ENCODE measurements at places on chromosomes 2 and 18.

GRCh38 chr2:20224716-20225293 lies at the start of gene SDC1:
TSS of gene SDC1 (minus strand) at chr2:20225130. CDS start at chr2:20224867, 263 bp downstream.
- peak; percentile 81 for DNase-seq

DNA sequence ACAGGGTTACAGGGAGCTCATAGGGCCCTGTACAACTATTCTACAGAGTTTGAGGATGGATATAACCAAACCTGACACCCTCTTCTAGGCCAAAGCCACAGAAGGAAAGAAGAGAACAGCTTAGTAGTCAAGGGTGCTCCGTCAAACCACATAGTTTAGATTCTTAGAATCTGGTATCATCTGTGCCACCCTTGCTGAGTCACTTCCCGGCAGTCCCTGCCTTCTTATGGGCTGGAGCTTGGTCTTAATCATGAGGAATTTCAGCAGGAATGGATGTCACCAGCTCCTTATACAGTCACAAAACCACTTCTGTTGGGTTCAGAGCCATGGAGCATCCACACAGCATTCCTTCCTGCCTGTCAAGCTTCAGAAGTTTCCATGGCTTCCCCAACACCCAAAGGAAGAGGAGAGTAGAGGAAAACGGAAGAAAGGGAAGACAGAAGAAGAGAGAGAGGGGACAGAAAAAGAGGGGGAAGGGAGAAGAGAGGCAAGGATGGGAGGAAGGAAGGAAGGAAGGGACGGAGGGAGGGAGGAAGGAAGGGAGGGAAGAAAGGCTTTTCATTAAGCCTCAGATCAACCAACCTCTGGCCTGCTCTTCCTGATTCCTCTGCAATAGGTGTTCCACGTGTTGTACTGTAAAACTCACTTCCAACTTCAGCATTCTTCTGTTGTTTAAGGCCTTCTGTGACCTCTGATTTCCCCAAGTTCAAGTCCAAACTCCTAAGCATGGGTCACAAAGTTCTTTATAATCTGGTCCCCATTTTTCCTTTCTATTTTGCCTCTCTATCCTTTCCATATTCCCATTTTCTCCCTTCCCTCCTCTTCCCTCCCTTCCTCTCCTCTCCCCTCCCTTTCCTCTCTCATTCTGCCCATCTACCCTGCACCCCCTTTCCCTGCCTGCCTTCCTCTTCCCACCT lies 246.1 kb upstream of the TNP1 start:
- no peak for DNase-seq

DNA sequence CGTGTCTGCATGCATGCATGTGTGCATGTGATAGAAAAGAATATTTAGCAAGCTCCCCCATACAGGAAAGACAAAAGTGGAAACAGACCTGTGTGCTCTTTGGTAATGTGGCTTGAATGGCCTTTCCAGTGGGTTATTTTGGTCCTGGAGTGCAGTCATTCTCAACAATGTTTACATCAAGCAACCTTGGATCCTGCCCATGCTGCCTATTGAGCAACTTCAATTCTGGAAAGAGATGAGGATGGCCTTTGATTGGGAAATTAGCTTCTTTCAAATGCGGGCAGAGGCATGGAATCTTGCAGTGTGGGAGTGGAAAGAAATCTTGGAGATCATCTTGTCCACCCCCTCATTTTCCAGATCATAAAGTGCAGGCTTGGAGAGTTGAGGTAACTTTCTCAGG lies 87.2 kb upstream of the SMAD2 start:
- no peak for DNase-seq

DNA sequence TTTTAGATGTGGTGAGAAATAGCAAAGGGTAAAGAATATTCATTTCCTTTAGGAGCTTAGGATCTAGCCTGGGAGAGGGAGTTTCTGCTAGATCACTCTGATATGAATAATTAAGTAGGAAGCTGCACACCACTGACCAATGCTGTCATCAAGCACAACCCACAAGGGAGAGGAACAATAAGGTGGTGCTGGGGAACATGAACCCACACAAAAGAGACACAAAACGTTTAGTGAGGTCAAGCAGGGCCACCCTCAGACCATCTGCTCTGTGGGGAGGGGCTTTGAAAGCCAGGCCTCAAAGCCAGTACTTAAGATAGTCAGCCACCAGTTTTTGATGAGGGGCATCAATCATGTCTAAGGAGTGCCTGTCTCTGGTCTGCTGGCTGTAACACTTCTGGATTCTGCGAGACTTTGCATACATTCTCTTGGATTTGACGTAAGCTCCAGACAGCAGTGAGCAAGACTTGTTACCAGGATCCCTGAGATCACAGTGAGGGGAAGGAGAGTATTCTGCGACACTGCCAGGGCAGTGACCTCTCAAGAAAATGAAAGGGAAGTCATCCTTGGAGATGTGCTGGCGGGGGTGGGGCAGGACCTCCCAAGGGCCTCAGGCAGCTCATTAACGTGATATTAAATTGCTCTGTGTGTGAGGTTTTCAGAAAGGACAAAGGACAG lies 127.0 kb downstream of the CCBE1 start:
- no peak for DNase-seq

GRCh38 chr2:129334128-129334527 lies 645.3 kb upstream of the RAB6C start:
- no peak for DNase-seq

DNA sequence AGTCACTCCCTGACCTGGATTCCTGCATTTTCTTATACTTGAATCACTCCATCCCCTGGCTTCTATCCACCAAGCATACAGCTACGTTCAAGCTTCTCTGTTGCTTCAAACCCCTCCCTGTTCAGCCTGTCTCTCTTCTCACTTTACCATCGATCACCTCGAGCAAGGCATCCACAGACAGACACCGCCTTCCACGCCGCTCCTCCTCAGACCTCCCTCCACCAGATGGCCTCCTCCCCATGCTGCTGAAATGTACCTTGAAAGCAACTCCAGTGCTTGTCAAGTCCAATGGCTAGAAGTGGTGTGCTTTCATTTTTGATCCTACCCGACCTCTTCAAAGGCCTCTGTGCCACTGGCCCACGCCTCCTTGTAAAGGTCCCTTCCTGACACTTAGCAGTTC lies 131.3 kb upstream of the ACAA2 start:
- peak; percentile 17 for DNase-seq

DNA sequence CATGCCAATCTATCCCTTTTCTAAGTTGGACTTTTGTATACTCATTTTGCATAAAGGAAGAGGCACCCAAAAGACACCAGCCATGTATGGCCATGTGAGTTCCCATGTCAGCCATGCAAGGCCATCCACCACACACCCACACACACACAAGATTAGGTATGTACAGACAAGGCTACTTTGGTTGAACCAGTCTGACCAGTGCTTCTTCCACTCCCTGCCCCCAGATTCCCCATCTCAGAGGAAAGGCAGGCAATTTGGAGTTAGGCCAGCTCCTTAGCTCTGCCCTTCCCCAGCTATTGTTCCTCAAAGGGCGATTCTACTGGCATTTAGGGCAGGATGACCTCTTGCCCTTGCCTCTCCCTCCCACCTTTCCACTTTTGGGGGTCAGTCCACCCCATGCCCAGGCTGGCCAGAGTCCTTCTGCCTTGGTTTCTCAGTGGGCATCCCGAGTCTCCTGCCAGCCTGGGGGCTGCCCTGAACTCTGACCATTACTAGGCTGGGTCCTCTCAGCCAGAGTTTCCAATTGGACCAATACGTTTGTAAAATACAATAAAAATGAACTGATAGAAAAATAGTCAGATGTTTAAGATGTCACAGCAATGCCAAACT lies 101.1 kb downstream of the ZBTB7C start:
- no peak for DNase-seq

GRCh38 chr18:30684825-30685481 lies 357.6 kb downstream of the DSC3 start:
- DNase-seq = no peak

- DNase-seq = no peak
Observed at GRCh38 chr2:45083175-45083574, 73.9 kb upstream of the SIX2 start.

GRCh38 chr2:101310090-101310833 lies 1.8 kb upstream of the RNF149 start:
- DNase-seq = no peak

DNA sequence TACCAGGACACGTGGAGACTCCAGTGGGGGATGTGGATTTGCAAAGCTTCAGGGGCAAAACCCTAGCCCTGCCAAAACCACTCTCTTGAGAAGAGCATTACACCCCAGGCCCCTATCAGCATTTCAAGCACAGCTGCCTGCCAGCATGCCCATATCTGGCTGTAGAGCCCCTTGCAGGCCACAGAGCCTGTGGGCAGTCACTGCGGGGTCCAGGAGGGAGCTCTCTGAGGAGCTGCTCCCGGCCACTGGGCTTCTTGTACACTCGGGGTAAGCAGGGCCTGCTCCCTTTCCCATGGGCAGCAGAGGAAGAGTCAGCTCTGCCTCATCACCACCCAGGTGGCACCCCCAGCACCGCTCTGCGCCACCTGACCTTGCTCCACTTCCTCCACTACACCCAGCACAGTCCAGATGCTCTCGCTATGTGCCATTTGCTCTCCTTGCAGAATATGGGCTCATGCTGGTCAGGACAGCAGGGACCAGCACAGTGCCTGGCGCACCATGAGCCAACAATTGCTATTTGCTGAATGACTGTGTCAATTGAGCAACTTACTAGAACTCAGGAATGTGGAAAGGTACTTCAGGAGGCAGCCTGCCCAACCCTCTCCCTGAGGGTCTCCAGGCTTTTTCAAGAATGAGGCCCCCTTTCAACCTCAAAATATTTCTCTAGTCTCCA lies 7.4 kb downstream of the CHST10 start:
- no peak for DNase-seq

DNA sequence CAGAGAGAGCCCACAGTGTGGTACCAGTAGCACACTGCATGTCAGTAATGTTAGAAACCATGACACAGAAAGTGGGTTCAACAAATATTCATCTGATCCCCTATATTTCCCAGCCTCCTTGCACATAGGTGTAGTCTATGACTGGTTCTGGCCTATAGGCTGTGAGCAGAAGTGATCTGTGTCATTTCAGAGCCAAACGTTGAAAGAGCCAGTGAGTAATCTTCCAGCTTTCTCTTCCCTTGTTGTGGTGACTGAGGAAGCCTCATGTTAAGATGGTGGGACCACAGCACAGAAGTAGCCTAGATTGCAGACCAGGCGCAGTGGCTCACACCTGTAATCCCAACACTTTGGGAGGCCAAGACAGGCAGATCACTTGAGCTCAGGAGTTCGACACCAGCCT lies 4.1 kb downstream of the TMEM237 start:
- no peak for DNase-seq

- DNase-seq = no peak
Observed at GRCh38 chr2:196988639-196989038, 62.1 kb upstream of the PGAP1 start.

DNA sequence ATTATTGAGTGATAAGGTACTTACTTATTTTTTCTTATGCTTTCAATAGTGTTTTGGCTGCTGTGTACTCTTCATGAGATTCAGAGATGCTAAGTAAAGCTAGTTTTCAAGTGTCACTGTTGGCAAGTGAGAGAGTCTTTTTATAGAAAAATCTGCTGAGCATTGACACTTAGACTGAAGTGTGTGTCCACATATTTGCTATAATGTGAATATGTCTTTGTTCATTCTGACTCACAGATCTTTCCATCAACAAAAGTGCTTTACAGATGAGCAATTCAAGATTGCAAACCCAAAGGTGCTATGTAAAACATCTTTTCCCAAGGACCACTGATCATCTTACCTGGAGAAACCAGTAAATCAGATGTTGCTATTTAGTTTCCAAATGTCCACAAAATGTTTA lies 410.6 kb upstream of the FIGN start:
- no peak for DNase-seq

DNA sequence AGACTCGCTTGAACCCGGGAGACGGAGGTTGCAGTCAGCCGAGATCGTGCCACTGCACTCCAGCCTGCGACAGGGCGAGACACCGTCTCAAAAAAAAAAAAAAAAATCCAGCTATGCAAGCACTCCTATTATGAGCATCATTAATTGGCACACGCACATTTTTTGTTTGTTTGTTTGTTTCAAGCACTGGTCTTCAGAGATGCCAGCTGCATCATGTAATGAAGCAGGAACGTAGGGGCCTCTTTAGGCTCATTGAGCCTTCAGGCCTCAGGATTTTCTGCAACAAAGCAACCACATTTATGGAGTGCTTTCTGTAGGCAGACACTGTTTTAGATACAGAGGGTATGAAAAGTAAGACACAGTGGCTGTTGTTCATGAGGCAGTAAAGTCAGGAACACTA lies 585.8 kb downstream of the CNTNAP5 start:
- no peak for DNase-seq

- DNase-seq = no peak
Observed at GRCh38 chr2:233968556-233968955, 51.4 kb downstream of the TRPM8 start.

DNA sequence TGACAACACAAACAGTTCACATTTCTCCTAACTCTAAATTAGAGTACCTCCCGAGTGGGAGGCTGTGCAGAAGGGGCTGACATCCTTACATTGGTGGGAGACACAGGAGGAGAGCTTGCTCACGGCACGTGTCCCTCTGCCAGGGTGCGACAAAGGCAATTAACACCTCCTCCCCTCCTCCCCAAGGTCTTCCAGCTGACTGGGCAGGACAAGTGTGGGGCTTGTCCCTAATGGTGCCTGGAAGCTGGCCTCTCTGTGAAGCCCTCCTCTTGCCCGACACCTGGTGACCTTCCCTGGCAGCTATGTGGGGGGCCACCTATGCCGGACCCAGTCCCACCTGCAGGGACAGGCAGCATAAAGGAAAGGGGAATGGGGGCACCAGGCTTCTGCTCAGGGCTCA lies 57.0 kb downstream of the FAM168B start:
- DNase-seq = no peak

GRCh38 chr2:78420132-78420531 lies 605.4 kb upstream of the REG3G start:
- no peak for DNase-seq

- no peak for DNase-seq
Observed at GRCh38 chr2:11311543-11311942, 32.9 kb downstream of the ROCK2 start.

DNA sequence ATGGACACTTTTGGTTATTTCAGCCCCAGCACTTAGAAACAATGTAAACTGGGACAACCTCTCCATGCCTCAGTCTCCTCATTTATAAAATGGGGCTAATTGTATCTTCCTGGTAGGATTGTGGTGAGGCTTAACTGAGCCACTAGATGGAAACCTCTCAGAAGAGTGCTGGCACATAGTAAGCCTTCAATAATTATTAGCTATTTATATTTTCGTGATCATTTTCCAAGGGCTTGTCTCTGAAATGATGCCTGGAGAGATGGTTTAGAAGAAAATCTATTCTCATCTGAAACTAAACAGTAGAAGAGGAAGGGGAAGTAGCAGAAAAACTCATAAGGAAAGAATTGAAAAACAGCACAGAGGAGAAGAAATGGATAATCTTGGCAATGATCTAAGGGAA lies 6.8 kb downstream of the RAX start:
- no peak for DNase-seq

GRCh38 chr2:203261326-203262159 lies 22.7 kb downstream of the CYP20A1 start:
- no peak for DNase-seq

Data from Caco-2 (cell line).